Activated CD4-positive, CD25-positive, alpha-beta regulatory T cell treated with anti-CD3 and anti-CD28 coated beads, Interleukin-2, amount 50 U/mL, for 72 hours (primary cell): ENCODE measurements at places on chromosomes 7 and 10.

DNA sequence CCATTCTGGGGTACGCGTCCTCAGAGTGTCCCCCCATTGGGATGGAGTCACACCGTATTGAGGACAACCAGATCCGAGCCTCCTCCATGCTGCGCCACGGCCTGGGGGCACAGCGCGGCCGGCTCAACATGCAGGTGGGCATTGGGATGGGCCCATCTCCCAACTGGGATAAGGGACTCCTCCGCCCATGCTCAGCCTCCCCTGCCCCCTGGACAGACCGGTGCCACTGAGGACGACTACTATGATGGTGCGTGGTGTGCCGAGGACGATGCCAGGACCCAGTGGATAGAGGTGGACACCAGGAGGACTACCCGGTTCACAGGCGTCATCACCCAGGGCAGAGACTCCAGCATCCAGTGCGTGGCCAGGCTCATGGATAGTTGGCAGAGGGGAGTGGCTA is 5.8 kb downstream of the AEBP1 start:
- DNase-seq = no peak

GRCh38 chr10:27474741-27475140 is 29.4 kb upstream of the RAB18 start:
- DNase-seq = no peak

DNA sequence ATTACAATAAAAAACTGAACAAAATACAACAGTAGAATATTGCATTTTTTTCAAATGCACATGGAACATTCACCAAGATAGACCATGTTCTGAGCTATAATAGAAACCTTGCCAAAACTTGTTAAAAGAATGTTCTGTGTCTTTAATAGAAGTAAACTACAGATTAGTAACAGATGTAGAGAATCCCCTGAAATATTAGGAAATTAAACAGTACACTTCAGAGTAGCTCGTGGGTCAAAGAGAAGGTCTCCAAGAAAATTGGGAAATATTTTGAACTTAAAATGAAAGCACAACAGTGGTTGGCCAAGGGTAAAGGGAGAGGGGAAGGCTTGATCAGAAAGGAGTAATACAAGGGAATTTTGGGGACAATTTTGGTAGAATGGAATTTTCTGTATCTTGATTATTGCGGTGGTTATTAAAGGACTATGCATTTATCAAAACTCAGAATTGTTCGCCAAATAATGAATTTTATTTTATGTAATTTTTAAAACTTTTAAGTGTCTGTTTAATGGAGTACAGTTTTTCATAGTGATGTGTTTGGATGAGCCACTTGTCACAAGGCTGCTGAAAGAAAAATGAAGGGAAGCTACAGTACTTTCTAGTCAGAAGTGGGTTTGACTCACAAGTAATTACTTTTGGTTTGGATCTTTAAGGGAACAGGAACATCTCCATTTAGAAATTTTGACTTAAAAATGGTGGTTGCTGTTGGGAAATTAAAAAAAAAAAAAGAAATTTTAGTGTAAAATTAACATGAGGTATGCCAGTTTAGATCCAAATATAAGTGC is 10.2 kb downstream of the PLEKHA8 start:
- no peak for DNase-seq

DNA sequence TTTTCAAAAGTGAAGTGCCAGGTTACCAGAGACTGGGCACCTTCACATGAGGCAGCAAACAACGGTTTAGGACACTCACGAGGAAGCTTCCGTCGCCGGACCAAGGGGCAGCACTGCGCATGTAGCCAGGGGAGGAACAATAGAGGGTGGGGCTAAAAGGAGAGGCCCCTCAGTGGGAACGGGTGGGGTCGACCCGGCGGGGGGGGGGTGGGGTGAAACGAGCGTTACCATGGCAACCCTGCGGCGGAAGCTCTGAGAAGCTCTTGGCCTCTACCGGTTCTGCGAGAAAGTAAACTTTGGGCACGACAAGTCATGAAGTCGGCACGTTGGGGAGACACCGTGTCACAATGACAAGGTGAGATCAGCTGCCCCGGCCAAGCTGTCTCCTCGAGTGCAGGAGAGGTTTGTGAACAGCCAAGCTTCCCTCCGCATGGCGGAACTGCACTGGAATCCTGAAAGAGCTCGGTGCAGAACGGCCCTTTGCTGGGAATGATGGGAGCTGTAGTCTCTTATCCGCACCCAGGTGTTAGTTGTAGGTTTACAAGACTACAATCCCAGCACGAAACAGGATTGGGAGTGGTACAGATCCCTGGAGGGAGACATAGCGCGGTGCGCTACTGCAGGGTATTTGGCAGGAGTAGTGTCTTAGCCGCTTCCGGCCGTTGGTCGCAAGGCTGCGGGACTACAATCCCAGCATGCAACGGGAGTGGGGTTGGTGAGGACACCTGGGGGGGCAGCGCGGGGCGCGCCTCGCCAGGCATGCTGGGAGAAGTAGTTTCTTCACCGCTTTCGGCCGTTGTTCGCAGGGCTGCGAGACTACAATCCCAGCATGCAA is 72.8 kb upstream of the ZNF722 start:
- DNase-seq = peak; percentile 80

GRCh38 chr10:2972216-2972615 is 95.1 kb upstream of the PFKP start:
- DNase-seq = no peak

GRCh38 chr10:121428867-121429266 is 169.4 kb downstream of the FGFR2 start:
- DNase-seq = no peak

DNA sequence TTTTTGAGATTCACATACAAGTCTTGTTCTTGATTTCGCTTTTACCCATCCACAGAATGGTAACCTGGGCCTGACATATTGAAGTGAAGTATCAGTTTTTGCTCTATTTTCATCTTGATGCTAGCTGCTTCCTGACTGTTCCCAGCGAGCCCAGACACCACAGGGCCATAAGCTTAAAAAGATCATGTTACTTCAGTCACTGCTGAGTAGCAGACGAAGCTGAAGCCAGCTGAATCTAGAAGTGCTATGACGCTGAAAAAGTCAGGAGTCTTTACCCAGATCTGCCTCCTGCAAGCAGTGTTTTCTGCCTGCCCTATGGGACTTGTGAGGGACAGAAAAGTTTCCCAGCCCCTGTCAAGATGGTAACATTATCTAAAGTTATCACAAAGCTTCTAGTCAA is 2.7 kb upstream of the PRXL2A start:
- DNase-seq = no peak

DNA sequence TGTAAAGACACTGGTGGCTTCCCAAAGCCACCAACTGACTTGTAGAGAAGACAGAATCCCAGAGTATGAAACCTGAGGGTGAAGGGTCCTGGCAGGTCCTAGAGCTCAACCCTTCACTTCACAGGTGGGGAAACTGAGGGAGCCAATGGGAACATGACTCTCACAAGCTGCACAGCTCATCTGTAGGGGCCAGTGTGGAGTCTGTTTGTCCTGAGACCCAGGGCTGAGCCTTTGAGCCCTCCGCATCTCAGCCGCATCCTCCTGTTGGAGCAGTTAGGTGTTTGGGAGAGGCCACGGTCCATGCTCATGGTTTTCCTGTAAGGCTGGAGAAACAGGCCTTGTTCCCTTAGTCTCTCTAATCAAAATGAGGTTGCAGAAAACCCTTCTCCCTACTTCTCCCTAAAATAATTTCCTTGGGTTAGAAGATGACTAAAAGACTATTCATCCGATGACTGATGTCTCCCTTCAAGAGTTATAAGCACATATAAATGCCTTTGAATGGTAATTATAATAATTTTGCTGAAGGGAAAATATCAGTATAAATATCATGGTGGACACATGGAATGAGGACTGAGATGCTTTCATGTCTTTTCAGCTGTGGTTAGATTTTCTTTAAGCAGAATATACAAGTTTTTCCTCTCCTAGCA is 10.3 kb downstream of the HTRA1 start:
- DNase-seq = no peak

- no peak for DNase-seq
Measured at GRCh38 chr7:117091721-117092120, 138.4 kb downstream of the ST7 start.

DNA sequence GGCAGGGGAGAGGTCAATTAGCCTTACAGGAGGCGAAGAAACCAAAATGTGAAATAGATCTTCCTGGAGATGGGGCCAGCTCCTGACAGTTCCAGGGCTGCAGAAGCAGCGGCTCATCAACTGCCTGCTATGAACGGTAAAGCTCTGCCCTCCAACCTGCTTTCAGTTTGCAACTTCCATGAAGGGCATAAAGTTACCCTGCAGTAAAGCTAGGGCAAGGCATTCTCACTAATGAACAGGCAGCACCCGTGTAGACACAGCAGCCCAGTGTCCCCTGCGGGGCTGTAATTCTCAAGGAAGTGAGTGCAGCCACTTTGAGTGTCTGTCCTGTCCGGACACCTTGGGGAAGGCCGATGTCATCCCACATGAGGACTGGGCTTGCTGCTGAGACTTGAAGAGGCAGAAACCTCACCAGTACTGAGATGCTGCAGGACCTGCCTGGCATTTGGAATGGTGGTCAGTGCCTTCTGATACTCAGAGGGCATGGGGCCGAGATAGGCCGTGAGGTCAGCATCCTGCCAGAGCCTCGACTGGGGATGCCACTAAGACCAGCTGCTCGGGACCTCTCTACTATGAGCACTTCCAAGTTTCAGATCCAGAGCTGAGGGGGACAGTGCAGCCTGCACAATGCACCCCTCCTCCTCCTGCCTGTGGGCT is 26.1 kb upstream of the C10orf53 start:
- DNase-seq = no peak

- DNase-seq = no peak
Measured at GRCh38 chr7:152894295-152895170, 135.0 kb downstream of the ACTR3B start.

GRCh38 chr7:41773756-41774155 is 70.9 kb upstream of the INHBA start:
- DNase-seq = no peak

DNA sequence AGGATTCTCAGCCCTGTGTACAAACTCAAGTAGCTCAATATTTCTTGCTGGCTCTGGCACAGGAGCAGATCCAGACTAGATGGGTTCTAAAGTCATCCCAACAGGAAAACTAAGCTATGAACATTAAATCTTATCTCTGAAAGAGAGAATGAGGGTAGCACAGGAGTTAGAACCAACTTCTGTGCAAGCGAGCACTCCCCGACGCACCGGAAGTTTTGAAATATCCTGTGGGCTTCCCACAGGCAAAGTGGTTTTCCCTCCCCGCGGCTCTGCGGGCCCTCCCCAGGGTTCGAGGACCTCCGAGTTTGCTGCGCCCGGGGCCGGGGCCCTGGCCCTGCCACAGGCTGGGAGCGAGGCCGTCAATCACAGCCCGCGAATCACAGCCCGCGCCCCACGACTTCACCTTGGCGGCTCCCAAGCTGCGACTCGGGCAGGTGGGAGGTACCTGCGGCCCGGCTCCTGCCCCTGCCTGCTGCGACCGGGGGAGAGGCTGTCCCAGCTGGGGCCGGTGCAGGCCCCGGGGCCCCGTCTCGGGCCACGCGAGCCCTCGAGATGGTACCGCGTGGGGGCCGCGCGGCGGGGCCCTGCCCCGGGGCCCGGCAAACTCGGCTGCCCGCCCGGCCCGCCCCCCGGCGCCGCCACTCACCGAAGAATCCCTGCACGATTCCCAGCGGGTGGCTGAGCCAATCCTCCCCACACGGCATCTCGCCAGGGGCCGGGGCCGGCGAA is 598 bp downstream of the MCMBP start:
- DNase-seq = peak; percentile 68

GRCh38 chr10:13074563-13075451 is 25.2 kb upstream of the OPTN start:
- peak; percentile 51 for DNase-seq

DNA sequence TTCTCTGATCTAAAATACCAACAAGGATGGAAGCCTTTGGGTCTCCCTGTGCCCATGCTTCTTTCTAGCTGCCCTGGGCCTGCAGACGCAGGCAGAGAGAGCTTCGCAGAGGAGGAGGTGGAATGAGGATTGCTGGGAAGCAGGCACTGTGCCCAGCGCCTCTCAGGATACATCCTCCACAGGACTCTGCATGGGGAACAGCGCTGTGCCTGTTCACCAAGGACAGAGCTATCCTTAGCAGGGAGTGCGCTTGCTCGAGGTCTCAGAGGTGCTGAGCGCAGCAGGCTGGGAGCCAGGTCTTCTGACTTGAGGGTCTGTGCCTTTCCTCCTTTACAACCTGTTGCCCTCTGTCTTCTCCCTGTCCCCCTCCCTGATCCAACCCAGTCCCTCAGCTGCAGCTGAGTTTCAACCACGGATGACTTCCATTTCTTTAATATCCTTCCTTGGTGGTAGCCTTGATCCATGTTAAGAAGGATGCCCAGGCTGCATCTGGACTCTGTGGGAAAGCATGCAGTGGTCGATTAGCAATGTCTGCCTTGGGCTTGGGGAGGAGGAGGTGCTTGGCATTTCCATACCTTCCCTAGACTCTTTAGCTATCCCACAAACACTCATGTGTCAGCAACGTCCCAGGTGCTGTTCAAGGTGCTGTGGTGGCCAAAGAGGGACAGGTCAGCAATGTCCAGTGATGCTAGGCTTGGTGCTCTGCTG is 219.6 kb upstream of the GPR26 start:
- DNase-seq = no peak

DNA sequence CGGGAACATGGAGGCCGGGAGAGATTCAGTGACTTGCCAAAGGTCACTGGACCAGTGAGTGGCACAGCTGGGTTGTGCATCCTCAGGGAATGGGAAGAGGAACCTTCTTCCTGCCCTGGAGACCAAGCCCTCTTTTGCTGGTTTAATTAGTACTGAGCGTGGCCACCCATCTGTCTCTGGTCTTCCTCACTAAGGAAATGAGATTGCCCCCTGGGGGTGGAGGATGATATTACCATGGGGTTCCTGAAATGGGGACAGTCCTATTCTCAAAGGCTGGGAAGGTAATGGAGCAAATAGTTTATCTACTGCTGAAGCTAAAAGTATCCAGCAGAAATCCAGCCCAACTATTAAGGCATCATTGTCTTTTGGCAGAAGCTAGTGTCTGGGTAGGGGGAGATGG is 98.6 kb upstream of the FGFR2 start:
- no peak for DNase-seq

- DNase-seq = no peak
Measured at GRCh38 chr10:121598263-121599249, at the start of gene FGFR2. Gene FGFR2 (minus strand): TSS chr10:121598444. CDS start chr10:121593817, 4,627 bp downstream.

DNA sequence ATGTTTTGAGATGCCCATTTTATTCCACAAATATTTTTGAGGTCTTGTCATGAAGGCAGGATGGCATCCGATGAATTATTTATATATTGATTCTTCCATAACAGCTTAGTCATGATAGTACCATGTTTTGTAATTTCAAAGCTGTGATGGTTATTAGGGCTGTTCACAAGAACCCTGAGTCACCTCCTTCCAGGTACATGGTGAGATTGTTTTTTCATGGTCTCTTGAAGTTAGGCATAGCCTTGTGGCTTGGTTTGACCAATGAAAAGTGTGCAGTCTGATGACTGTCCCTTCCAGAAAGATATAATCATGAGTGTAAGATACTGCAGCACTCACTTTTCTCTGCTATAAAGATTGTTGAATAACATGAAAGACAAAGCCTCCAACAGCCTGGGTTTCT is 274.8 kb downstream of the FGFR2 start:
- DNase-seq = no peak

DNA sequence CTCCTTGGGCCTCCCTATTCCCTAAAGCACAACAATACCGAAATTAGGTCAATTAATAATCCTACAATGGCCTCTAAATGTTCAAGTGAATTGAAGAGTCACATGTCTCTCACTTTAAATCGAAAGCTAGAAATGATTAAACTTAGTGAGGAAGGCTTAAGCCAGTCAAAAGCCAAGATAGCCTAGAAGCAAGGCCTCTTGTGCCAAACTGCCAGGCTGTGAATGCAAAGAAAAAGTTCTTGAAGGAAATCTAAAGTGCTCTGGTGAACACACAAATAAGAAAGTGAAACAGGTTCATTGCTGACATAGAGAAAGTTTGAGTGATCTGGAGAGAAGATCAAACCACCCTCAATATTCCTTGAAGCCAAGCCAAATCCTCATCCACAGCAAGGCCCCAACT is 57.2 kb downstream of the SLC29A4 start:
- no peak for DNase-seq

GRCh38 chr7:26185131-26185843 is 15.3 kb downstream of the HNRNPA2B1 start:
- no peak for DNase-seq
